Hematopoietic multipotent progenitor cell treated with erythropoietin and hydrocortisone succinate and interleukin-3 and kit ligand, for 8 days (in vitro differentiated cells): ENCODE measurements at places on chromosomes 12 and 14.
A peak's percentile ranks its signal among the peaks of the same experiment; 100 is the strongest.

- DNase-seq = peak; percentile 27
Measured at GRCh38 chr14:90632871-90633270, 183.4 kb downstream of the TTC7B start.

GRCh38 chr14:34496679-34497513, 34.9 kb upstream of the SPTSSA start:
- no peak for DNase-seq

DNA sequence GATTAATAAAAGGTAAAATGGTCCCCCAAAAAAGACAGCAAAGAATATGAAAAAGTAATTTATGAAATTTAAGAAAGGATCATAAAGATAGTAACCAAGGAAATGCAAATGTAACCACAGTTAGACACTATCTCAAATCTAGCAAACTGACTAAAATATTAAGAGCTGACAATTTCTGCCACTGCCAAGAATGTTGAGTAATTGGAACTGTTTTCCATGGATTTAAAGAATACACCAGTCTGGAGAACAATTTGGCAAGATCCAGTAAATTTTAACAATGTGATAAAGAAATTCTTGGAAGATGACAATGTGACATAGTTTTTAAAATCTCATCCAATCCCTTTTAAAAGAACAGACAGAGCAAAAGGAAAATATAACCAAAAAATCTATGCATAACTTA, 798.0 kb upstream of the MGAT4C start:
- DNase-seq = no peak

DNA sequence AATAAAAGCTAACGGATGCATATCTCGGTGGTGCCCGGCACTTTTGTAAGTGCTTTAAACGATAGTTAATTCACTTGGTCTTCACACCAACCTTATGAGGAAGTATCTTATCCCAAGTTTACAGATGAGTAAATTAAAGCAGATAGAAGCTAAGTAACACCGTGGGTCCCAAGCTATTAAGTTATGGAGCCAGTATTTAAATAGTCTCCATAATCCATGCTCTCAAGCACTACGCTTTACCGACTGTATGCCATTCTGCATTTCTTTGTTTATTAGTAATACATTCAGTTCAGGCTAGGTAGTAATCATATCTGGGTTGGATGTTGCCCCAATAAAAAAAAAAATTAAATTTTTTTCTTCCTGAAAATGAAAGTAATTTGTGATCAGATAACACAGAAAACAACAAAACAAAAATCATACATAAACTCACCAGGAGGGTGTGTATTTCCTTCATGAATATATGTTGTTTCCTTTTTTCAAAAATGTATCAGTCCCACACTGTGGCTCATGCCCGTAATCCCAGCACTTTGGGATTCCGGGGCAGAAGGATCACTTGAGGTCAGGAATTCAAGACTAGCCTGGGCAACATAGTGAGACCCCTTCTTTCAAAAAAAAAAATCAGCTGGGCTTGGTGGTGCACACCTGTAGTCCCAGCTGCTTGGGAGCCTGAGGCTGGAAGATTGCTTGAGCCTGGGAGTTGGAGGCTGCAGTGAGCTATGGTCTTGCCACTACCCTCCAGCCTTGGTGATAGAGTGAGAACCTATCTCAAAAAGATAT, 1.4 kb upstream of the M6PR start:
- peak; percentile 49 for DNase-seq

DNA sequence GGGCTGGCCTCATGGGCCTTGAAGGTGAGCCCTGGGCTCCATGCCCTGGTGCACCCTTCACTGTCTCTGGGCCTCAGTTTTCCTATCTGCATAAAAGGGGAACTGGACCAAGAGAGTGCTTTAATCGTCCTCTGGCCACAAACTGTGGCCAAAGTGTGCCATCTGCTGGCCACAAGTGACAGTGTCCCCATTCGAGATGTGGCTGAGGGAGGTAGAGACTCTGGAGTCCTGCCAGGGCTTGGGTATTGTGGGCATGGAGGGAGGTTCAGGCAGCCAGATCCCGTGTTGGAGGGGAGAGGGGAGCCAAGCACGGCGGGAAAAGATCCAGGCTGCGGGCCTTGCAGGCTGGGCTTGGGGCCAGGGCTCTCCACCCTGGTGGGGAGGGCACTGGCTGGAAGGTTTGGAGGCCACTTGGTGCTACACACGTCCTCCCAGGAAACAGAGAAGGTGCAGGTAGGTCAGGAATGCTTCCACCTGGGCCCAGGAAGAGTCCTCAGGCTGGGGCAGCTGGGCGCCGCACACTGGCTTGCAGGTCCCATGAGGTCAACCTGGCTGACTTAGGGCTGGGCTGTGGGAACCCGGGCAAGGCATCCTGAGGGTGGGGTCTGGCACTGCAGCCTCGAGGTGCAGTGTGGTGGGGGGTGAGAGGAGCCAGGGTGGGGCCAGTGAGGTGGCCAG, 7.3 kb upstream of the KIF26A start:
- peak; percentile 75 for DNase-seq

DNA sequence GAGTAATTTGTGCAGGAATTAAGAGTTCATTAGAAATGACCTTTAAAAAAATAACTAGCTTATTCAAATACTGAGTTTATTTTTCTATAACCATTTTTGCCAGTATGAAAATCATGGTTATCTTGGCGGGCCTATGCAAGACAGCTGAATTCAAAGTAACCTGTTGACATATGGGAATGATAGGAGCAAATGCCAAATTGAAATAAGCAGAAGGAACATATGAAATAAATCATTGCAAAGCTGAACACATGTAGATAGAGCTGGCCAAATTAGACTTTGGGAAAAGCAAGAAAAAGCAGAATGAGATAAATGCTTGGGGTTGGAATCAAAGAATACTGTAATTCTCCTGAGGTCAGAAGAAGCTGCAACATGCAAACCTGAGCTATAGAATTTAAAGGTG, 372.5 kb downstream of the ADAMTS20 start:
- no peak for DNase-seq

GRCh38 chr12:119302451-119303080, 32.0 kb upstream of the CCDC60 start:
- no peak for DNase-seq

DNA sequence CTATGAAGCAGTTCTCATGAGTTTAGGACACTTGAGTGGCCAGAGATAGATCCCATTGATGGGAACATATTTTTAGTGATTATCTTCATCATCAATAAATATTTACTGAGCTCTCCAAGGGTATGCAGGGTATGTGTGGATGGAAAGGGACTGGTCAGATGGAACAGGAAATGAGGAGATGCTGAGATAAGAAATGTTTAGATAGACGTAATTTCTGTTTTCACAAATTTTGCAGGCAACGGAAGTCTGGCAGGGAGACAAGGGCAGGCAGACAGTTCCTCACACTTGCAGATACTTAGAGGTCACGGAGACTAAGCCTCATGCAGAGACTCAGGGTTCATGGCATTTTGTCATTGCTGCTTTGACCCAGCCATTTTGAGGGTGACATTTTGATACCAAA, 24.3 kb downstream of the BCL2L14 start:
- DNase-seq = no peak

GRCh38 chr14:58129208-58129607, 22.8 kb downstream of the ARMH4 start:
- no peak for DNase-seq

- DNase-seq = no peak
Measured at GRCh38 chr14:52327374-52328226, 13.5 kb downstream of the PTGER2 start.

DNA sequence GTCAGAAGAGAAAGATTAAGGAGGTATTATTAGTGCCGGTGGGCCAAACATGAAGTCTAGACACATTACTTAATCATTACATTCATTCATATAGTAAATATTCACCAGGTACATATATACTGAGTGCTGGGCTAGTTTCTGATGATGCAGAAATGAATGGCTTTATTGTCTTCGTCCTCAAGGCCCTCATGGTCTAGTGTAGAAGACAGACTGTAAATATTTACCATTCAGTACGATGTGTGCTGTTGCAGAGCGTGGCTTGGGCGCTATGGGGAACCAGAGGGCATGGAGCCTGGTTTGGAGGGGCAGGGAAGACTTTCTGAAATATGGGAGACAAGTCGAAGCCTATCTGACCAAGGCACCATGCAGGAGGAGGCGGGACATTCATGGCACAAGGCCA, 37.0 kb upstream of the TCL1B start:
- DNase-seq = no peak

GRCh38 chr12:6208130-6208529, 7.9 kb downstream of the CD9 start:
- DNase-seq = no peak

- DNase-seq = no peak
Measured at GRCh38 chr12:91685917-91686316, 459.7 kb downstream of the BTG1 start.

DNA sequence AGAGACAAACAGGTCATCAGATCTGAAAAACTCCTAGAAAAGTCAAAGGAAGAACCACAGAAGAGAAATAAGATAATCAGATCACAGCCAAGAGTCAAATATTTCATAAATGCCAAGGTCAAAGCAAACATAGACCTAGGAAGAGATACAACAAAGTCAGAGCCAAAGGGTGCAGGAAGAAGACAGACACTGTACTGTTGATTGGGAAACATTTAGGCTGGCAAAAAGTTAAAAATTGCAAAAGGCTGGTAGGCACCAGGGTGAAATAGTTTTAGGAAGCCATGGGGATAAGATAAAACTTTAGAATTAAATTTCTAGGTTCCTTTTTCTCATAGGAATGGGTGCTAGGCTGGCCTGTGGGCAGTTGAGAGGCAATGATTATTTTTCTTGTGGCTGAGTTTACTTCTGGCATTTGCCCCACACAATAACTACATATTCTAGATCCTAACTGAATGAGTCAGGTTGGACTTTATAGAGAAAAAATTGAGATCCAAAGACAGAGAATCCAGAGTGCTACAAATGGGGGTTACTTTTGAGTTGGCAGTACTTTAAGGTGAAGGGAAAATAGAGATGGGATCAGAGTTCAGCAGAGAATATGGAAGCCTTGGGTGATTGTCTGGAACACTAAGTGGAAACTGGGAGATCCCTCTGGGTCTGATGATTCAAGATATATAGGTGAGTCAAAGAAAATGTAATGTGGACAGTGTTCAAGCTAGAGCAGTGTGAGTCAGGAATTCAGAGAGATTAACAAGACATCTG, 215.5 kb downstream of the C12orf50 start:
- DNase-seq = no peak

DNA sequence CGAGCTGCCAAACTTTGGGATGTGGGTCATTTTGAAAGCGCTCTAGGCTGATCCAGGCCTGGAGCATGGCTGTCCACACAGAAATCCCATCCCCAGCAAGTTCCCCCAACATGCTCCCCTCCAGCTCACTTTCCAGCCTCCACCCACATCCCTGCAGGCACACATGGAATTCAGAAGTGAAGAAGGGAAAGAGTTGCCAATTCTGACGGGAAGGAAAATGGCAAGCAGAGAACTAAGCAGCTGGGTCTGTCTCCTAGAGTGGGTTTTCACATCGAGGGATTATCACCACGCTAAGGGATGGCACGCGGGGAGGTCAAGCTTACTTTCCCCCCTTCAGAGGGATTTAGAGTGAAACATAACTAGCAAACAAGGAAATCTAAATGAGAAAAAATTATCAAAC, 142.3 kb downstream of the RIMBP2 start:
- DNase-seq = no peak

DNA sequence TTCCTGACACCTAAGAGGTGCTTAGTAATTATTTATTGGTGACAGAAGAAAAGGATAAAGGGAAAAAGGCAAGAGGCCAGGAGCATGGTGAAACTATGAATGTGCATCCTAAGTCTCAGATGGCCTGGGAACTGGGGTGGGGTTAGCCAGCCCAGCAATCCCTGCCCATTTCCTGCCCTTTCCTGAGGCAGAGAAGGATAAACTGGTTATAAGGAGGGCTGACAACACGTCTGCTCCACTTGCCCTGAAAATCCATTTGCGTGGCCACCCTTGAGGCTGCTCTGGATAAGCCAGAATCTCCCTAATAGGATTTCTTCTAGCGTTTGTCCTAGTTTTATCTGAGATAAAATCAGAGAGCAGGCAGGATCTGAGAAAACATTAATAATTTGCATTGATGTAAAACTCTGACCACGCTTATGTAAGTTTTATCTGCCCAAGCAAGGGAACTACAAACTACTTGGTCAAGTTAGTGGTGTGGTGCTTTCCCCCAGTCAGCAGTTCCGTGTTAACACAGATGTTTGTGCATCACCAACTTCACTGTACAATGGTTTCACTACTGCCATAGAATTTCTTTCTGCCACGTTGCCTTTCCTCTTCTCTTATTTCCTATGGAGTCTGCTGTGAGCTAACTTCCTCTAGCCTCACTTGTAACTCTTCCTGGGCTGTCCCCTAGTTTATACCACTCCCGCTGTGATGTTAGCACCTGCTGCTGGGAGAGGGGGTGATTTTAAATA, 392.7 kb downstream of the RPS29 start:
- no peak for DNase-seq

- no peak for DNase-seq
Measured at GRCh38 chr12:116592731-116593130, 33.5 kb downstream of the MAP1LC3B2 start.

GRCh38 chr12:12877153-12877768, 14.1 kb upstream of the GPRC5A start:
- peak; percentile 14 for DNase-seq

DNA sequence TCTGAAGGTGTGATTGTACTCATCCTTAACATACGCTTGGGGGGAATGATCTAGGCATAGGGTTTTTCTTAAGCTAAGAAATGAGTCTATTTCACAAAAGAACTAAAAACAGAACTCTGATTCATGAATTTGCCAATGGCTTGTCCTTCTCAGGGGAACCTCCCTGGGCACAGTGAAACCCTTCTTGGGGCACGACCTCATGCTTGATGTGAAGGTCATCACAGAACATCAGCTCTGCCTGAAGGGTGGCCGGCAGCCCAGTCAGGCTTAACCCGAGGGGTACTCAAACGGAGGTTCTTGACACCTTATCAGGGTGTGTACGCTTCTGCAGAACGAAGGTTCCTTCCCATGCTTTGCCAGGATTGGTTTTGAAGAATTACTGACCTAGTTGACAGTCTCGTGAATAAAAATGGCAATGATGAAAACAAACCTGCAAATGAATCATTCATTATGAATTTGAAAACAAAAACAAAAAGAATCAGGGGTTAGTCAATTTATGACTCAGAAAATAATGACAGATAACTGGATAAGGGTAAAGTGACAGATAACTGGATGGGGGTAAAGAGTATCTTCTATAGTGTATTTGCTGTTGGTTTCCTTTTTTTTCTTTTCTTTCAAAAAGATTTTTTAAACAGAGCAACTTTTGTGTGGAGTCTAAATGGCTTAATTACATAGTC, 86.4 kb downstream of the GALNT8 start:
- no peak for DNase-seq

GRCh38 chr12:31877884-31878283, 81.3 kb upstream of the RESF1 start:
- no peak for DNase-seq

DNA sequence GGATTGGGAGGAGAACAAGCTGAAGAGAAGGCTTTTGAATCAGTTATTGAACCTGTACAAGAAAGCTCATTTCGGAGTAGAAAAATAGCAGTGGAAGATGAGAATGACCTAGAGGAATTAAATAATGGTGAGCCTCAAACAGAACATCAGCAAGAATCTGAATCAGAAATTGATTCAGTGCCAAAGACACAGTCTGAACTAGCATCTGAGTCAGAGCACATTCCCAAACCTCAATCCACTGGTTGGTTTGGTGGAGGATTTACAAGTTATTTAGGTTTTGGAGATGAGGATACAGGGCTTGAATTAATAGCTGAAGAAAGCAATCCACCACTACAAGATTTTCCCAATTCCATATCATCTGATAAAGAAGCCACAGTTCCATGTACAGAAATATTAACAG, 13.5 kb downstream of the MIA2 start:
- DNase-seq = no peak

- no peak for DNase-seq
Measured at GRCh38 chr14:104424406-104425072, 155.0 kb upstream of the C14orf180 start.

GRCh38 chr14:93713726-93714405, 74.4 kb downstream of the PRIMA1 start:
- no peak for DNase-seq
